ENCODE measurements at places on chromosomes 6 and 20. TPM values are rescaled to one million over a fixed set of nuclear protein-coding genes. Genes with fewer than 3 reads are reported as not detected.

GRCh38 chr6:48213076-48213788 lies 102.2 kb upstream of the PTCHD4 start:
- DNase-seq: no peak

GRCh38 chr6:167442796-167443680 lies 118.2 kb downstream of the TTLL2 start:
- no peak for DNase-seq

DNA sequence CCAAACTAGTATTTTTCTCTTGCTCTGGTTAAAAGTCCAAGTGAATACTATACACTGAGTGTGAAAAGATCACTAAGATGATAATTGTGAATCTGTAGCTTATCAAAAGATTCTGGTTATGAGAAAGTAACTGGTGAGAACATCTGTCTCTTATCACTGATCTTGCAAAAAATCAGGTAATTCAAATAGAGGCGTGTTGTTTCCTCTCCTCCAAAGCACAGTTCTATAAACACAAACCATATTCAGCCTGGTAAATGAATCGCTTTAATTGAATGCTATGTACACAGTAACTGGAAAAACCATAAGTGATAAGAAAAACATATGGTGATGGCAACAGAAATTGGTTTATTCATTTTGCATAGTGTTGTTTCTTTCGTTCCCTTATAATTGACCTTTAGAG lies 161.0 kb downstream of the RALGAPA2 start:
- no peak for DNase-seq

DNA sequence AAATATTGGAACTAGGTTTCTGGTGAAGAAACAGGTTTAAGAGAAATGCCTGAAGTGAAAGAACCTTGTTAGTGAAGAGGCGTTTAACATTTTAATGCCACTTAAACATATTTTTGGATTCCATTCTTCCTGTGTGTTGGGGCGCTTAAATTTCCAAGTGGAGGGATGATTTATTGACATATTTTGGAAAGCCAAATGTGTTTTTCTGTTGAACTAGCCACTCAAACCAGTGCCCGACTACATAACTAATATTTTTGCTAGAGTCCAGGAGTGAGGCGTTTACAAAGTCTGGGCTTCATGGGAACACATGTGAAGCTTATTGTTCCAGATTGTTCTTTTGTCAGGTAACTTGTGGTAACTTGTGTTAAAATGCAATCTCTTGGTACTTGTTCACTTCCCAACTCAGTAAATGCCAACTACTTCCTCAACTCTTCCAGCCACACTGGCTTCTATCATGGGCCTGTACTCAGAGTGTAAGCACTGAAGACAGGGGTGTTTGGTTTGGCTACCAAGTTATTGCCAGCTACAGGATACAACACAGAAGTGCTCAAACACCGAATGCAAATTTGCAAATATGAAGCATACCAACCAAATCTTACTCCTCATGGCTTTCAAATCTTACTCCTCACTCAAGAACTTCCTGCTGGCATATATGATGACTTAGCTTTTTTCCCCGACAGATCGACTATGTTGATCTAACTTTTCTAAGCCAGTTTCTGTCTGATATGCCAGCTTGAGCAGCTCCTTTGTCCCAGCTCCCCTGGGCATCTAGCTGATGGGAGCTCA lies 2.0 kb upstream of the ZNFX1 start:
- no peak for DNase-seq

DNA sequence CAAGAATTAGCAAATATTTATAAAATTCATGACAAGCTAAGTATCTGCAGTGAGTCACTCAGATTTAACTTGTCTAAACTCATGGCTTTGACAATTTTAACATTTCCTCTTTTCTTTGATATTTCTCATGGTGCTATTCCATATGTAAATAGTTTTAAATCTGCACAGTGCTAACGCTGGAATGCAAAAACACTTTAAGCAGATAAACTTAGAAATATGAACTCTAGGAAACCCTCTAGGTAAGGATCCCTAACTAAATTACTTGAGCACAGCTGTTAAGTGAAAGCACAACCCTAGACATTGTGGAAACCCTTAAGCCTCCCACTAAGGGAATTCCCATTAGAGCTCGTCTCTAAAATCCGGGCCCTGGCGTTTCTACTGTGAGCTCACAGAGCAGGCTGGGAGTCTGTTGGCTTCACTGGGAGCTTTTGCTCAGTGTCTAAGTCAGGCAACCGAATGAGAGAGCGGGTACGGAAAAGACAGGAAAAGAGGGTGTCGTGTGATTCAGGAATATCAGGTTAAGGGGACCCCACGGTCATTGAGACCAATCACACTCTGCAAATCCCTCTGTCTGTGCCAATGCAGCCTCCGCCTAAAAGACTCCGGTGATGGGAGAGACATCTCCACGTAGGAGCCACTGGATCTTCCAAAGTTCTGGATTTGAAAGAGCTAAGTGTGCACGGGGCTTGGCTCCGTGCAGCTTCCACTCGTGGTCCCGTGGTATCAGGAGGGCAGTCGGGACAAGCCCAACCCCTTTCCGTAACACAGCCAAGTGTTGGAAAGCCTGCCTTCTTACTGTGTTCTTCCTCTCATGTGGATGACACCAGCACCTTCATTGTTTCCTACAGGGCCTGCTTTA lies 112.3 kb upstream of the RPS6KA2 start:
- no peak for DNase-seq

GRCh38 chr6:166586424-166587156 lies at the start of gene RAMACL:
Gene RAMACL, minus strand, starts transcription at chr6:166586678. Its CDS starts 201 bp downstream, at chr6:166586477.
- peak; percentile 65 for DNase-seq

GRCh38 chr6:99879431-99879830 lies 114.6 kb downstream of the MCHR2 start:
- no peak for DNase-seq

DNA sequence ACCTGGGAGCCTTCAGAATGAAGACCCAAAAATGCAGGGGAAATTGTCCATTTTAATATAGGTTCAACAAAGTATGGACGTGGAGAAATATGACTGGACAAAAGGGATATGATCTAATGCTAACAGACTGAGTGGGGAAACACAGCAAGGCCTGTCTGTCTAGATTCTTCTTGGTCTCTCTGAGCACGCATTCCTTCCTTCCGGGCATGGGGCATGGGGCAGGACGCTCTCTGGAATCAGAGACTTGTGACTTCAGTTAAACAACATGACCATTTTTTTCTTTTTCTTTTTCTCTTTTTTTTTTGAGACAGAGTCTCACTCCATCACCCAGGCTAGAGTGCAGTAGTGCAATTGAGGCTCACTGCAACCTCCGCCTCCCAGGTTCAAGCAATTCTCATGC lies 31.9 kb downstream of the ZBTB2 start:
- DNase-seq: no peak

- no peak for DNase-seq
Measured at GRCh38 chr6:57324538-57324937, 7.1 kb downstream of the PRIM2 start.

DNA sequence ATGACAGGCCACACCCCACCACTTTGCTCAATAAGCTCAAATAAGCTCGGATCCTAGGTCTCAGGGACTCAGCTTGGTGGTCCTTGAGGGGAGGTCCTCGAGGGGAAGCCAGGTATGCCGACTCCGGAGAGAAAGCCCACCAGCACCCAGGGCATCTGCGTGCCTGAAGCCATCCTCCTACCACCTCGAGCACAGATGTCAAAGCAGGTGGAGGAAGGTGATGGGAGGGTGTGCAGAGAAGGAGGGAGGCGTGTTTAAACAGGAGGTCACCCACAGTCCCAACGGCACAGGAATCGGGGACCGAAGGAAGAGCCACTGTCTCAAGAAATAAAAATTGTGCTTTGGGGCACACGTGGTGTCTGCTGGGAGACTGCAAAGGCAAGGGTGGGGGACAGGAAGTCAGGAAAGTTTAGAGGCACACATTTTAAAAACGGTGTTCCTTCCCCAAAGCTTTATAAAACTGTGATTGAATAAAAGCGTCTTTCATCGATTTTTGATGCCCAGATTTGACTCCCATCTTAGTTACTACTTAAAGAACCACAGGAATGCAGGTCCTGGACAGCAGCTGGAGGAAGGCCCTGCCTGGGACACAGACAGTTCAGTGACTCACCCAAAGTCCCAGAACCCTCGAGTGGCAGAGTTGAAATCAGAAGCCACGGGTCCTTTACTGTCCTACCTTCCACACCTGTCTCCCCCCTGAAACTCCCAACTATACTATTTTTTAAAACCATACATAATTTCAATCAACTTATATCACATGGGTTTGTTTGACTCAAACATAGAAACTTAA lies 221.0 kb upstream of the PDE10A start:
- no peak for DNase-seq

- no peak for DNase-seq
Measured at GRCh38 chr6:792662-793061, 99.7 kb upstream of the EXOC2 start.

- no peak for DNase-seq
Measured at GRCh38 chr6:65259059-65259458, 448.0 kb downstream of the EYS start.

GRCh38 chr6:160477901-160478300 lies 129.7 kb downstream of the SLC22A3 start:
- no peak for DNase-seq

DNA sequence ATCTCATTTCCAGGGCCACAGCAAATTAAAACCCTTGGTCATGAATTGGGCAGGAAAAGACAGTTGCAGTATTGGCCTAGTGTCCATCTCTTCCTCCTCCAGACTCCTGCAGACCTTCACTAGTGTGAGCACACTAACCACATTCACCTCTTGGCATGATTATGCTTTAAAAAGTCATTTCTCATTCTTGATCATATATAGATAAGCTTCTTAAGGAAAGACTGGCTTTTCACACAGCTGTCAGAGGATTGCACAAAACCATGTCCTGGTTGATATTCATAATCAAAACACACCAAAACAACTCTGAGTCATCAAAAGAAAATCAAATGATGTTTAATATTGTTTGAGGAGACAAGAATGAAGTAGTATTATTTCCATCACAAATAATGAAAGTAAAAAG lies 52.1 kb downstream of the TMEM200A start:
- DNase-seq: no peak

DNA sequence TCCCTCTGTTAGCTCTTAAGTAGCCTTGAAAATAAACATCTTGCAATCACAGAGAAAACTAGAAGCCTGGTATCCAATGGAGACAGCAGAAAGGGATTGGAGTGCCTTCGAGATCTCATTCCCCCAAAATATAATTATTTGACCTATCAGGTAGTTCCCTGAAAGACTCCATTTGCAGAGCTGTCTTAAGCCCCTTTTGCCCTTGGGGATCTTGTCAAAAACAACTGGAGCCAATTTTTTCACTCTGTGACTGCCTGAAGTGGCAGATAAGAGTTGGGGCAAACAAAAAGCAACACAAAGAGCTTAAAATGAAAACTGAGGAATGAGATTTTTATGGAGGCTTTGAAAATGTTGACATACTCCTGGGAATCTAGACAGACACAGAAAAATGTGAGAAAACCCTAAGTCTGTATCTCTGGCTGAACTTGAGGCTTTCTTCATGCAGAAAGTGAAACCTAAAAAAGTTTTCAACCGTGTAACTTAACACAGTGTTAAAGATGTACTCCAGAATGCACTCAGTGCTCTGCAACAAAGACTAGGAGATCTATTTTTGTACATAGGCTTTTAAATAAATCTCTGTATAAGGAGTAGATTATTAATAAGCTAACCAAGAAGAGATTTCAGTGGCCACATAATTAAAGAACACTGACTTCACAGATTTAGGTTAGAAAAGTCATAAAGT lies 971.1 kb upstream of the MAN1A1 start:
- no peak for DNase-seq

DNA sequence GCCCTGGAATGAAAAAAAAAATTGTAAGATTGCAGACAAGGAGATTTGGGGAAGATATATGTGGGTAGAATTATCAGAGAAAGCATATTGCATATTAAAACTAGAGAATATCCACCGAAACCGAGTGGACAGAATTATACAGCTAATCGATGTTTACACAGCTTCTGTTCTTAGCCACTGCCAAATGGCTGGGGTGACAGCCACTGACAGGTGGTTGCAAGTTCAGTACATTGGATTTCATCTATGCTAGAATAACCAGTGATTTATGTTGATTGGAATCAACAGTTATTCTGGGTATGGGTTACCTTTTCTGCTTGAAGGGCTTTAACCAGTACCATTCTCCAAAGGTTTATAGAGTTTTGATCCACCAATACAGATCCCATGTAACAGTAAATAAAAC lies 48.4 kb upstream of the THEMIS start:
- no peak for DNase-seq

DNA sequence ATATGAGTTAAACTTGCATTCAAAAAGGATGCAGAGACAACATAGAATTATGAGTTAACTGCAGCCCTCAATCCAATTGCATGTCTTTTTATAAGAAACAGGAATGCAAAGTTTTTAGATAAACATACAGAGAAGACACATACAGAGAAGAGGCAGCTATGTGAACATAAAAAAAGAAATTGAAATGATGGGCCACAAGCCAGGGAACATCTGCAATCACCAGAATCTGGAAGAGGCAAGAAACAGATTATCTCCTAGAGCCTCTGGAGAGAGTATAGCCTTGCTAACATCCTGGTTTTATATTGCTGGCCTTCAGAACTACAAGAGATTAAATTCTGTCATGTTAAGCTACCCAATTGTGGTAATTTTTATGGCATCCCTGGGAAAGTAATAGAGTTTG lies 257.2 kb upstream of the EYS start:
- DNase-seq: no peak

DNA sequence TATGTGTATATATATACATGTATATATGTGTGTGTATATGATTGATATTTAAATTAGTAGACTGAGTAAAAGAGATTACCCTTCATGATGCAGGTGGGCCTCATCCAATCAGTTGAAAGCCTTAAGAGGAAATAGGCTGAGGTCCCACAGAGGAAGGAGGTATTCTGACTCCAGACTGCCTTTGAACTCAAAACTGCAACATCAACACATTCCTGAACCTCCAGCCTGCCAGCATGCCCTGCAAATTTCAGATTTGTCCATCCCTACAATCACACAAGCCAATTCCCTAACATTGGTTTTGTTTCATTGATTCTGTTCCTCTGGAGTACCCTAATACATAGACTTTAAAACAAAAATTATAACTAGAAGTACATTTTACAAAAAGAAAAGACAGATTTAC lies 22.9 kb downstream of the SPINT4 start:
- DNase-seq: no peak

DNA sequence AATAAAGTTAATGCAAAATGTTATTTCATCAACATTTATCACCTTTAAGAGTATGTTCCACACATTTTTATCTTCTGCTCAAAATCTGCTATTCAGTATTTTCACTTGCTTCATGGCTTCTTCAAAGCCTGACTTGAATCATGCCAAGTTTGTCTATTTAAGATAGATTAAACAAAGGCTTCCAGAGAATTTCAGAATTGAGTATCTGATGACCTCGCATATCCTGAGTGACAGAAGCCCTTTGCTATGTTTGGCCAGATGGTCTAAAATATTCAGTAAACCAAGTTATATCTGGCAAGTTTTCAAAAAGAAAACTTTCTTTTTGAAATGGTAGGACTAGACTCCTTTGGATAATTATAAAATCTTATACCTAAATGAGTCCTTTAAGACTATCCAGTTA lies 348.9 kb upstream of the KCNQ5 start:
- DNase-seq: no peak

SYNDIG1 gene
- 5.0 TPM for total RNA-seq

ZC2HC1B gene
- total RNA-seq: not detected

L3MBTL3 gene
- 13.0 TPM for total RNA-seq

C6orf120 gene
- total RNA-seq: 37.8 TPM

CST5 gene
- total RNA-seq: not detected

ZNF391 gene
- total RNA-seq: 9.4 TPM

ELOVL5 gene
- total RNA-seq: 137 TPM

CSE1L gene
- total RNA-seq: 211 TPM

PSMB9 gene
- 4.3 TPM for total RNA-seq

BEND3 gene
- 25.4 TPM for total RNA-seq

CST2 gene
- not detected for total RNA-seq

MAS1 gene
- total RNA-seq: 0.68 TPM

VSX1 gene
- total RNA-seq: 0.23 TPM

DLL1 gene
- 20.7 TPM for total RNA-seq

MOG gene
- total RNA-seq: 1.2 TPM
